ENCODE measurements at places on chromosomes 12 and 14.

GRCh38 chr14:89650077-89650978 is 233.3 kb upstream of the FOXN3 start:
- no peak for DNase-seq

- no peak for DNase-seq
Measured at GRCh38 chr14:31283578-31284252, 76.1 kb upstream of the HECTD1 start.

GRCh38 chr14:103016071-103016470 is 41.3 kb downstream of the CDC42BPB start:
- DNase-seq = no peak

- no peak for DNase-seq
Measured at GRCh38 chr12:132342251-132343227, 13.2 kb upstream of the GALNT9 start.

DNA sequence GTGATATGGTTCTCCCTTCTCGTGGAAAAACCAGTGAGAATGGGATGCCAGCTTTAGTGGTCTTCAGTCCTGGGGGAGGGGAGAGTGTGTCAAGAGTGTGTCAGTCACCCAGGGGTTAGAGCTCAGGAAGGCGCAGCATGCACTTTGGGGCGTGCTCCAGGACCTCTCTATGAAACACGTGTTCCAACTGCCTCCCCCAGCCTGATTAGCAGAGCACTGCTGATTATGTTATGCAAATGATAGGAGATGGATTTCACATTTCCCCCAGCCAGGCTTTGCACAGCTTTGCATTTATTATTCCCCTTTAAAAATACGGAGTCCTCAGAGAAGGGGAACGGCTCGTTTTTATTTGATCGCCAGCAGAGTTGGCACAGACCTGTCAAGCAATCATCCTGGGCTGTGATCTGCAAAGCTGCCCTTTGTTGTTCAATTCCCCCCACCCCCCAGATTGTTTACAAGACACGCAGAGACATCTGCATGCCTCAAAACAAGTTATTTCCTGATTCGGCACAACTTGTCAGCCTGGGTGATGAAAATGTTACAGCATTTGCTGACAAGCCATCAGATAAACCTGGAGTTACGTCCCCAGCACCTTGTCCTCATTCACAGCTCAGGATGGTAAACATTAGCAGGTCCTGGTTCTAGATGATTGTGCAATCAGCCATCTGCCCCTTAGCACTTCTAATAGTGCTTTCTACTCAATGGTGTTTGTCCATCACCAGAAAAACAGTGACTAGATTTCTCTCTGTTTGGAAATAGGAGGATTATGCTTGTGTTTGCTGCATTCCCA is 196.5 kb downstream of the NOVA1 start:
- DNase-seq = no peak

GRCh38 chr14:55302367-55303124 is 31.3 kb downstream of the FBXO34 start:
- DNase-seq = no peak

GRCh38 chr12:21678959-21679358 is 21.3 kb upstream of the LDHB start:
- no peak for DNase-seq

GRCh38 chr12:113945174-113946173 is 20.7 kb downstream of the RBM19 start:
- DNase-seq = no peak

- no peak for DNase-seq
Measured at GRCh38 chr12:27964123-27964522, 8.4 kb downstream of the PTHLH start.
